Omental fat pad (tissue), 4 donors: ENCODE measurements at places on chromosomes 2 and 18. TPM values are rescaled to one million over a fixed set of nuclear protein-coding genes. Genes with fewer than 3 reads are reported as not detected.

DNA sequence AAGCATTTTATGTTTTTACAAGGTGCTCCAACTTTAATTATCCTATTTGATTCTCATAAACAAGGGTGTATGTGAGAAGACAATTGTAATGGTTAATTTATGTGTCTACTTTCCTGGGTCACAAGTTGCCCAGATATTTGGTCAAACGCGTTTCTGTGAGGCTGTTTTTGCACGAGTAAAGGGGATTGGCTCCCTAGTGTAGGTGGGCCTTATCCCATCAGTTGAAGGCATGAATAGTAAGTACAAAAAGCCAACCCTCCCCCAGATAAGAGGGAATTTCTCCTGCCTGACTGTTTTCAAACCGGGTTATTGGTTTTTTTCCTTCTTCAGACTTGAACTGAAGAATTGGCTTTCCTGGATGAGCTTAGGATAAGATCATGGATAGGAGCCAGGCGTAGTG, 224.0 kb upstream of the NCKAP5 start:
- no peak for DNase-seq

DNA sequence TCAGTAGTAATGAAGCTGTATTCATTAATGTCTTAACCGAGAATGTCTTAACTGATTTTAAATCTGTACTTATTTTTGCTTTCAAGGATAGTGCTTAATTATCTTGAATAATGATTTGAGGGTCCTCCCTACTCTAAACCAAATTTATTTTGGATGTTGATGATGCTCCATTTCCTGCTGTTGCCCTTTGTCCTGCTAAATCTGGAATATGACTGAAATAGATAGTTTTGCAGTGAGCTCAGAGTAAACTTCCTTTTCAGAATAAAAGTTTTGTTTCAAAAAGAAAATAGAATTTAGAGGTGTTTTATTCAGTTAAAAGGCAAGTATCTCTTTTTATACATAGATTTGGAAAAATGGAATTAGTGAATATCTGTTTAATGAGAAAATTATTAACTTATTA, 8.1 kb downstream of the NBEAL1 start:
- no peak for DNase-seq

- no peak for DNase-seq
Measured at GRCh38 chr2:110955556-110955955, 165.2 kb upstream of the BCL2L11 start.

GRCh38 chr2:28581312-28581711, 85.5 kb downstream of the PLB1 start:
- no peak for DNase-seq

Gene ALPI
- total RNA-seq, result not detected

DNA sequence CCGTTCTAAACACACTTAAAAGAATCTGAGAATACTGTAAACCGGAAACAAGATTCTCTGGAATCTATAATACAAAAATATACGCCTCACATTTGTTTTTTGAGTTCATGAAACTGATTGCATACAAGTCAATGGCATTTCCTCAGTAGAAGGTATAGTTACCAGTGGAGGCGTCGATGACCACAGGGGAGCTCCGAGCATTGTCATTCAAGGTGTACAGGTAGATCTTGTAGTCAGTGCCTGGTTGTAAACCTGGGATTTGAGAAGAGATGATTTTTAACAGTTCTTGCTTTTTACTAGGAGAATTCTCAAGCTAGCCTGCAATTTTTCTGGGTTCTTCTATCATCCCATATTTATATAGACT, 60.4 kb downstream of the FN1 start:
- DNase-seq, result no peak

Gene SPHKAP
- not detected for total RNA-seq

Gene SLC4A1AP
- total RNA-seq, result 17.7 TPM

DNA sequence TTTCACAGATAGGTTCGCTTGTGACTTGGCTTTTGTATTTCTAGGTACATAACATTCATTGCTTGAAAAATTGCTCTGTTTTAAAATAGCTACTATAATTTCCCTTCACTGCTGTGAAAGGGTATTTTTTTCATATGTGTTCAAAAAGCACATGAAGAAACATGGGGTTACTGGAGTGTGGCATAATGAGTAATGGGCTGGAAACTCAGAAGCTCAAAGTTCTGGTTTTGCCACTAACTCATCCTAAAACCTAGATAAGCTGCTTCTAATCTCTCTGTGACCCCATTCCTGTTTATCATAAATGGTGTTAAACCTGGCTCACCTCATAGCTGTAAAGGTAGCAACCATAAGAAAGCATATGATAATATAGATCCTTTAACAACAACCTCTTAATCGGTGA, 319.3 kb downstream of the PTPRM start:
- DNase-seq, result no peak

Gene SLC30A3
- total RNA-seq, result not detected

GRCh38 chr18:73879766-73880165, 267.9 kb downstream of the FBXO15 start:
- DNase-seq, result no peak

Gene AP1S3
- total RNA-seq, result 4.9 TPM

DNA sequence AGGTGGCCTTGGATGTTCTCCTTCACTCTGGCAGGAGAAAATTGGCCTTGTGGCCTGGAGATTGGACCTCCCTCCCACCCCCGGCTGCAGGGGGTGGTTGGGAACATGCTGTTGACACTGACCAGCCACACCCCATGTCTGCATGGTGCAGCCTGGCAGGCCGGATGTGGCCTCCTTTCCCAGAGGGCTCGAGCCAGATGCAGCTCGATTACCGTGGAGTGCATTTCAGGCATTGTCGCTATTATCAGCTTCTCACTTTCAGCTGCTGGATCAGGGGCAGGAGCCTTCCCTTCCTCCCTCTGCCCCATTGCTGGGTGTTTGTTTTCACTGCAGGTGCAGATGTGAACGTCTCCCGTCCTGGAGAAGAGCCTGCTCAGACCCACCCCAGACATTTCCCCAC, 211.0 kb upstream of the SIX2 start:
- no peak for DNase-seq

GRCh38 chr2:174014699-174015070, 49.5 kb upstream of the SP3 start:
- DNase-seq, result no peak

GRCh38 chr2:223747392-223748042, 89.9 kb downstream of the AP1S3 start:
- no peak for DNase-seq

Gene ADD2
- 4.8 TPM for total RNA-seq

Gene MEX3C
- total RNA-seq, result 27.9 TPM

Gene DSG4
- not detected for total RNA-seq

GRCh38 chr2:189466656-189467055, 25.4 kb downstream of the WDR75 start:
- DNase-seq, result no peak

DNA sequence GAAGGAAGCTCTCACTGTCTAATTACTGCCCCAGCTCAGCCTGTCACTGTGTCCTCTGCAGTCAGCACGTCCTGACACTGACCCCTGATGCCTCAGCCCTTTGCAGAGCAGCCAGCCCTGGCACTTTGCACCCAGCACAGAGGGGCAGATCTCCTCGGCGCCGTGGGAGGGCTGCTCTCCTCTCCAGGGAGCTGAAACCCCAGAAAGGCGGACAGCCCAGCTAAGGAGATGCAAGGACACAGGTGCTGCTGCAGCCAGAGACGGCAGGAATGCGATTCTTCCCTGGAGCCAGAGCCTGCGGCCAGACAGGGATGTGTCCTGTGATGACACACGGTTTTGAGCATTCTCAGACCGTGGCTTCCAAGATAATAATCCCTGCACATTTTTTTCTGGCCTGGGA, 34.5 kb upstream of the SIX3 start:
- no peak for DNase-seq

Gene HRH4
- not detected for total RNA-seq

Gene CCDC178
- 2.8 TPM for total RNA-seq

Gene SLC38A11
- 0.94 TPM for total RNA-seq

Gene NTSR2
- total RNA-seq, result not detected

Gene MALT1
- total RNA-seq, result 18.5 TPM

- DNase-seq, result no peak
Measured at GRCh38 chr2:240481720-240482119, 46.3 kb downstream of the GPC1 start.

Gene UPP2
- total RNA-seq, result not detected

GRCh38 chr2:203592470-203592869, 57.4 kb upstream of the RAPH1 start:
- no peak for DNase-seq

Gene PLCD4
- total RNA-seq, result 2.9 TPM

- DNase-seq, result no peak
Measured at GRCh38 chr18:69813559-69813958, 134.1 kb downstream of the CD226 start.

GRCh38 chr2:240143276-240143675, 2.8 kb upstream of the OTOS start:
- DNase-seq, result no peak

DNA sequence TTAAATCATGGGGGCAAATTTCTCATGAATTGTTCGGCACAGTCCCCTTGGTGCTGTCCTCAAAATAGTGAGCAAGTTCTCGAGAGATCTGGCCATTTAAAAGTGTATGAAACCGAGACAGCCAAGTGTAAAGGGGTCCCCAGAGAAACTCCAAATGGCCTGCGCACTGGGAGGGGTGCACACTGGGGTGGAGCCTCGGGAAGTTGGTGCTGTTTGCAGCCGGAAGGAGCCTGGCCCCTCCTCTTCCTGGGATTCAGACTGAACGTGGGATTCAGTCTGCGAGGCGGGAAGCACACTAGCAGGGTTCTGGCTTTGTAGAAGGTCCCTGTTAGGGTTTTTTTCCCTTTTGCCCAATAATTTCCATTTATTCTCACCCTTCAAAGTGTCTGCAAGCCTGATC, 48.8 kb downstream of the RABL2A start:
- no peak for DNase-seq

DNA sequence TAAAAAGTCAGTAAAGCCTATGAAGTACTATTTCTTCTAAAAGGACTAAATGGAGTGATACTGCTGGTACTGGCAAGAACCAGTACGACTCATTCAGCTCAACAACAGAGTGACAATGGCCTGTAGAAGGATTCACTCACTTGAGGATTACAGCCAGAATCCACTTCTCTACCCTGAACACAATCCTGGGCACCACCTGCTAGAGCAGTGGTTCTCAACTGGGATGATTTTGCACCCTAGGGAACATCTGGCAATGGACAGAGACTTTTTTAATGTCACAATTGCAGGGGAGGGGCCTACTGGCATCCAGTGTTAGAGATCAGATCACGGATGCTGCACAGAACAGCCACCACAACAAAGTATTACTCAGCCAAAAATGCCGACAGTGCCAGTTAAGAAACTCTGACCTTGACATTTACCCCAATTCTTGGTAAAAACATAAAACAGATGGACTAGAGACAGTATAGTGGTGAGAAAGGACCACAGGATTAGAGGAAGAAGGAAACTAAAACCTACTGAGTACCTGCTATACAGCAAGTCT, 5.0 kb downstream of the SPIRE1 start:
- no peak for DNase-seq

- no peak for DNase-seq
Measured at GRCh38 chr2:74851191-74851566, 17.3 kb downstream of the HK2 start.

Gene UGT1A6
- 0.82 TPM for total RNA-seq

- no peak for DNase-seq
Measured at GRCh38 chr18:13470516-13471197, 252.1 kb downstream of the LDLRAD4 start.

Gene HS6ST1
- 27.6 TPM for total RNA-seq

GRCh38 chr2:72144632-72145288, 2.9 kb downstream of the CYP26B1 start:
- DNase-seq, result peak; percentile 29

Gene CFC1
- total RNA-seq, result 1.8 TPM

Gene MYL12B
- 339 TPM for total RNA-seq
